Uterus (tissue), 4 donors: ENCODE measurements at places on chromosomes 6 and 20.

DNA sequence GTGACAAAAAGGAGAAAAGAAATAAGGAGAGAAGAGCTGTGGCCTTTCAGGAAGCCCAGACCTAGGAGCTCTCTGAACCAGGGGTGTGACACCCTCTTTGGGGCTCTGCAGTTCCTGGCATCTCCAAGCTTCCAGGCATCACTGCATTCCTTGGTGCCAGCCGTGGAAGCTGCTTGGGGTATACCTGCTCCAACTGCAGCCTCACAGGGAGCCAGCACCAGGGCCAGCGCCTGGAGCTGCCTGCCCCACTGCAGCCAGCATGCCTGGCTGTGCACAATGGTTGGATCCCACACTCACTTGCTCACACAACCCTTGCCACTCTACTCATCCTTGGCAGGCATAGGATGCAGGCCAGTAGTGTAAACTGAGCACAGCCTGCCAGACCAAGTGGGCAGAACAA, 242.1 kb upstream of the GJE1 start:
- DNase-seq: no peak

GRCh38 chr20:20443504-20443903, 75.6 kb downstream of the INSM1 start:
- DNase-seq: no peak

DNA sequence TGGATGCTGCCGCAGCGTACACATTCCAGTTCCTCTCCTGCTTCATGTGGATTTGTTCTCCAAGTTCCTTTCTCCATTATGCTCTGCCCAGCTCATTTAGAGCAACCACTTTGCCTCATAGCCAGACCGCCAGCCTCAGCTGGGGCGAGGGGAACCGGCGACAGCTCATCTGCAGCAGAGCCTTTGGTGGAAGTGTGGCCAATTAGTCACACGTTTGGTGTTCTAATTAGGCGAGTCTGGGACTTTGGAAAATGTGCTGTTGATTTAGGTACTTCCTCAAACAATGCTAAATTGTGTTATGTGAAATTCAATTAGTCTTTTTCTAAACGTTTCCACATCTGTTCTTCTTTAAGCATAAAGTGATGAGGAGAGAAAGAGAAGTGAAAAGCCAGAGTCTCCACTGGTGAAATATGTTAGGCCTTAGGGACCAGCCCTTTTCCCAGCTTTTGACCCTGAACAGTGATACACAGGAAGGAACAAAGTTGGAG, 217.9 kb downstream of the TBX18 start:
- no peak for DNase-seq

DNA sequence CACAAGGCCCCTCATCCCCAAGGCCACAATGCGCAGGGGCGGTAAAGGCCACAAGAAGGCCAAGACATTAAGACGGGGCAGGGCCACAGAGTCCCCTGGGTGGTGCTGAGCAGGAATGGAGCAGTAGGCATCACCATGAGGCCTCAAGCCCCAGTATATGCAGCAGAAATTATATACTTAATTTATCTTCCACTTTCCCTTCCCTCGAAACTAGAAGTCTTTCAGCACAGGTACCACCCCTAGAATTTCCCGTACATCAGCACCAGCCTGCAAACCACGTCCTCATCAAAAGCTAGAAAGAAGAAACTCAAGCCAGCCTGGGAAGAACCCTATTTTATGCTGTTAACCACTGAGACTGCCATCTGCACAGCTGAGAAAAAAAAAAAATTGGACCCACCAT, 89.4 kb downstream of the PLG start:
- DNase-seq: no peak

GRCh38 chr6:77463861-77464494, 687 bp upstream of the HTR1B start:
- no peak for DNase-seq

- no peak for DNase-seq
These were observed 41.7 kb downstream of the ALDH5A1 start for GRCh38 chr6:24536466-24536865.

GRCh38 chr6:87498048-87498447, 25.3 kb downstream of the SLC35A1 start:
- no peak for DNase-seq

GRCh38 chr6:4635666-4636065, 140.5 kb upstream of the CDYL start:
- no peak for DNase-seq
